ENCODE measurements at places on chromosomes 3 and 15.

DNA sequence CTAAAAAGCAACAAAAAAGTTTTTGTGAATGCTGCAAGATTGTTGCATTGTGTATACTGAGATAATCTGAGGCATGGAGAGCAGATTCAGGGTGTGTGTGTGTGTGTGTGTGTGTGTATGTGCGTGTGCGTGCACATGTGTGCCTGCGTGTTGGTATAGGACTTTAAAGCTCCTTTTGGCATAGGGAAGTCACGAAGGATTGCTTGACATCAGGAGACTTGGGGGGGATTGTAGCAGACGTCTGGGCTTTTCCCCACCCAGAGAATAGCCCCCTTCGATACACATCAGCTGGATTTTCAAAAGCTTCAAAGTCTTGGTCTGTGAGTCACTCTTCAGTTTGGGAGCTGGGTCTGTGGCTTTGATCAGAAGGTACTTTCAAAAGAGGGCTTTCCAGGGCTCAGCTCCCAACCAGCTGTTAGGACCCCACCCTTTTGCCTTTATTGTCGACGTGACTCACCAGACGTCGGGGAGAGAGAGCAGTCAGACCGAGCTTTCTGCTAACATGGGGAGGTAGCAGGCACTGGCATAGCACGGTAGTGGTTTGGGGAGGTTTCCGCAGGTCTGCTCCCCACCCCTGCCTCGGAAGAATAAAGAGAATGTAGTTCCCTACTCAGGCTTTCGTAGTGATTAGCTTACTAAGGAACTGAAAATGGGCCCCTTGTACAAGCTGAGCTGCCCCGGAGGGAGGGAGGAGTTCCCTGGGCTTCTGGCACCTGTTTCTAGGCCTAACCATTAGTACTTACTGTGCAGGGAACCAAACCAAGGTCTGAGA, 4.7 kb downstream of the BHLHE40 start:
- H3K36me3 ChIP-seq = peaks cover 30% of the 10 kb centered on the region
- H3K27ac ChIP-seq = peak overlapping the region; percentile 71
- peaks cover 46% of the 10 kb centered on the region for H3K4me1 ChIP-seq
- peak overlapping the region; percentile 40 for H3K4me3 ChIP-seq
- peak; percentile 88 for DNase-seq
- H3K27me3 ChIP-seq = no peaks in the 10 kb centered on the region

- H3K27me3 ChIP-seq = no peaks in the 10 kb centered on the region
- peaks cover 34% of the 10 kb centered on the region for H3K4me1 ChIP-seq
- H3K27ac ChIP-seq = peak overlapping the region; percentile 83
- H3K4me3 ChIP-seq = peak overlapping the region; percentile 33
These were observed 44.0 kb downstream of the EIF4E3 start for GRCh38 chr3:71681224-71681668.

GRCh38 chr3:115720983-115721382, 97.7 kb downstream of the GAP43 start:
- H3K4me1 ChIP-seq = no peaks in the 10 kb centered on the region
- H3K27ac ChIP-seq = no peak overlapping the region
- no peak for DNase-seq
- H3K36me3 ChIP-seq = peaks cover 7% of the 10 kb centered on the region

GRCh38 chr3:196936288-196936687, 6.0 kb downstream of the NCBP2 start:
- no peak for DNase-seq
- no peak overlapping the region for H3K27ac ChIP-seq
- no peak overlapping the region for H3K4me3 ChIP-seq
- H3K4me1 ChIP-seq = no peaks in the 10 kb centered on the region

DNA sequence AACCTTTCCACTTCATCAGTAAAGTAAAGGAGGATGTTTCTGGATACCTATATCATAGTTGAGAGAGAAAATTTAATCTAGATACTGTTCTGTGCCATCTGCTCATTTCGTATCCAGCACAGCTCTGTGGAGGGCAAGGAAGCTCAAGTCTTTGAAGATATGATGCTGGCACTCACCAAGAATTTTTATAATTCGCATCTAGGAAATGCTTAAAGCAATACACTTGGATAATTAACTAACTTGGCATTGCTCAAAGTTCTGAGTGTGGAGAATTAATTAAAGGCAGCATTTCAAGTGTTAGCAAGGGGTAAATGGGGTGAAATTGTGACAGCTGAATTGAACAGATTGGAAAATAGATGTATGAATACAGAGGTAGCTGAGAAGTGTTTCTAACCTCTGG, 213.2 kb downstream of the KCNMB2 start:
- no peak for DNase-seq
- H3K4me3 ChIP-seq = no peak overlapping the region
- H3K27me3 ChIP-seq = no peaks in the 10 kb centered on the region
- no peaks in the 10 kb centered on the region for H3K36me3 ChIP-seq

GRCh38 chr3:14273901-14274611, 95.4 kb downstream of the LSM3 start:
- H3K27ac ChIP-seq = no peak overlapping the region
- H3K27me3 ChIP-seq = no peaks in the 10 kb centered on the region

GRCh38 chr15:70059476-70060213, 38.1 kb downstream of the TLE3 start:
- H3K4me1 ChIP-seq = no peaks in the 10 kb centered on the region
- no peaks in the 10 kb centered on the region for H3K27me3 ChIP-seq
- peaks cover 33% of the 10 kb centered on the region for H3K36me3 ChIP-seq
- no peak for DNase-seq
- no peak overlapping the region for H3K4me3 ChIP-seq

DNA sequence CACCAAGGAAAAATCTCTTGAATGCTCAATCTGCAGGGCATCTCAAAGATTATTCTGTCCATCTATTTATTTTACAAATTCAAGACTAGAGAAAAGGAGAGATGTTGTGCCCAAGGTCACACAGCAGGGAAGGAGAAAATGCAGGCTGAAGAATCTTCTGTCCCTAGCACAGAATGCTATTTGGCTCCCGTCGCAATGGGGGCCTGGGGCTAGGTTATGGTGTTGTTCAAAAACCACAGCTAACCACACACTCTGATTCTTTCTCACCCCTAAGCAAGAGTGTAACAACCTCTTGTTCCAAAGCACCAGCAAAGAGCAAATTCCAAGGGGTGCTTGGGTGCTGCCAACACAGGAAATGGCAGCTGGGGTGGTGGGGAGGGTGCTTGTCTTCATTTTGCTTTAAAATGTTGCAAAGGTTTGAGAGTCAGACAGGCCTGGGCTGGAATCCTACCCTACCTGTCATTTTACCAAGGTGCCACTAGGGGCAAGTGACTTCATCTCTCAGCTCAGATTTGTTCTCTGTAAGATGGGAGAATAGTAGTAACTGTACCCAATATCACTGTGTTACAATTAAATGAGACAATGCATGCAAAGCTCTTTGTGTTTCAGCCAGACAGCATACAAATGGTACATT, 112.5 kb downstream of the ADAMTS9 start:
- peak; percentile 48 for DNase-seq
- no peaks in the 10 kb centered on the region for H3K27me3 ChIP-seq
- peaks cover 9% of the 10 kb centered on the region for H3K4me1 ChIP-seq

DNA sequence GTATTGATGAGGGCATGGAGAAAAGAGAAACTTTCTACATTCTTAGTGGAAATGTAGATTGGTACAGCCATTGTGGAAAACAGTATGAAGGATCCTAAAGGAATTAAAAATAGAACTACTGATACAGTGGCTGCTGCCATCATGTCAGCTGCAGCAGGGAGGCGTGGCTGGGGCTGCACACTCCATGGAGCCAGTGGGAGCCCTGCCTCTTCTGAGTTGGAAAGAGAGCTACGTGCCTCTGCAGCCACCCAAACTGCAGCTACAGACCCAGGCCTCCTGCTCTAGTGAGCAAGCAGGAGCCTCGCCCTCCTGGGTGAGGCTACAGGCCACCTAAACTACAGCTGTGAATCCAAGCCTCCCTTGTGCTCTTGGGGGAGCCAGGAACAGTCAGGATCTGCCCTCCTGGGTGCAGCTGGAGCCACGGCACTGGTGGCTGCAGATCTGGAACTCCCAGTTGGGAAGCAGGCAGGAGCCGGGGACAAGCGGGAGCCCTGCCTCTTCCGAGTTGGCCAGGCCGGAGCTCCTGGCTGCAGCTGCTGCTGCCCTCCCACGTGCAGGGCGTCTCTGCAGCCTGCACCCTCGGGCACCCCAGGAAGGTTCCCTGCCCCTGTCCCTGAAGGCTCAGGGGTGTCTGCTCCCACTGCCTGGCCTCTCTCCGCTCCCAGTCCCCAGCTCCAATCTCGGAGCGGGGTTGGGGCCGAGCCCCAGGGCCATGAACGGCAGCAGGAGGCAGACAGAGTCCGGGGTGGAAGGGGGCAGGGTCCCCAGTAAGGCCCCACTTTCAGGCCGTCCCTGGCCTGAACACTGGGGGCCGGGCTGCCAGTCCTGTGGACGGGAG, 64.5 kb downstream of the THBS1 start:
- peaks cover 13% of the 10 kb centered on the region for H3K4me1 ChIP-seq
- H3K36me3 ChIP-seq = no peaks in the 10 kb centered on the region
- no peaks in the 10 kb centered on the region for H3K27me3 ChIP-seq
- H3K4me3 ChIP-seq = no peak overlapping the region

DNA sequence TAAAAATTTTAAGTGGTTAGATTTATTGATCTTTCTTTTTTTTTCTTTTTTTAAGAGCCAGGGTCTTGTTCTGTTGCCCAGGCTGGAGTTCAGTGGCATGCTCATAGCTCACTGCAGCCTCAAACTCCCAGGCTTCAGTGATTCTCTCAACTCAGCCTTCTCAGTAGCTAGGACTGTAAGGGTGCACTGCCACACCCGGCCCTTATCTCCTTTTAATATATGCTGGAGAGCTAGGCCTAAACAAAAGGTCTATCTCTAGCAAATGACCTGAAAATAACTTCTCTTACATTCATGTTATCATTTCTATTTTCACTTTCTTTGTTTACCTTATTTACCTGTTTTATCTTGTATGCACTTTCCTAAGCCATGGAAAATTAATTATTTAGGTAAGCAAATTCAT, 35.2 kb upstream of the MELTF start:
- DNase-seq = no peak
- no peaks in the 10 kb centered on the region for H3K4me1 ChIP-seq
- H3K36me3 ChIP-seq = peaks cover 66% of the 10 kb centered on the region

DNA sequence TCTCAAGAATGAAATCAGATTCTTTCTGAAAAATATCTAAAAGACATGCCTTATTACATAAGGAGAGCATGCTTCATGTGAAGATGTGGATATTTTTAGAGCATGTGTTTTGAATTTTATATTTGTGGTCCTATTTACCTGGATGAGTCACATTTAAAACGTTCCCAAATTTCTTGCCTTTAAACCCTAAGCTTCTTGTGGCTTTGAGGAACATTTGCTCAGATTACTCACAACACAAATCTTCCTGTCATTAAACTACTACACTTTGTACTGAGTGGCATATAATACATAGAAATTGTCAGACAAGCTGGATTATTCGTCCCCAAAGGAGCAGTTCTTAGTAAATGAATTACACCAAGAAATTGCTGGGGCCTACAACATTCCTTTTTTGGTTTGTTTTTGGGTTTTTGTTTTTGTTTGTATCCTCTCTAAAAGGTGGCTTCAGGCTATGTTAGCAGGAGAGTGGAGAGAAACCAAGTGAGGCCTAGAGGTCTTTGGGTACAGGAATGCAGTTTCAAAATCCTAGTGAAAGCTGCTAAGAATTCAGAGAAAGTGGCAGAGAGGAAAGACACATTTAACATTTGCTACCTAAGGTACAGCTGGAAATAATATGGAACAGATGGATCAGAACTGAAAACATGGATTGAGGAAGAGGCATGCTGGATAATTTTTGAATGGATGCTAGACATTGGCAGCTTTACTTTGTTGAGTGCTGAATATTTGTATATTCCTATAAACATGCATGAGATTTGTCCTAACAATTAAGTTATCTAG, 128.1 kb downstream of the RPL22L1 start:
- no peaks in the 10 kb centered on the region for H3K27me3 ChIP-seq
- peaks cover 54% of the 10 kb centered on the region for H3K4me1 ChIP-seq
- H3K36me3 ChIP-seq = no peaks in the 10 kb centered on the region

DNA sequence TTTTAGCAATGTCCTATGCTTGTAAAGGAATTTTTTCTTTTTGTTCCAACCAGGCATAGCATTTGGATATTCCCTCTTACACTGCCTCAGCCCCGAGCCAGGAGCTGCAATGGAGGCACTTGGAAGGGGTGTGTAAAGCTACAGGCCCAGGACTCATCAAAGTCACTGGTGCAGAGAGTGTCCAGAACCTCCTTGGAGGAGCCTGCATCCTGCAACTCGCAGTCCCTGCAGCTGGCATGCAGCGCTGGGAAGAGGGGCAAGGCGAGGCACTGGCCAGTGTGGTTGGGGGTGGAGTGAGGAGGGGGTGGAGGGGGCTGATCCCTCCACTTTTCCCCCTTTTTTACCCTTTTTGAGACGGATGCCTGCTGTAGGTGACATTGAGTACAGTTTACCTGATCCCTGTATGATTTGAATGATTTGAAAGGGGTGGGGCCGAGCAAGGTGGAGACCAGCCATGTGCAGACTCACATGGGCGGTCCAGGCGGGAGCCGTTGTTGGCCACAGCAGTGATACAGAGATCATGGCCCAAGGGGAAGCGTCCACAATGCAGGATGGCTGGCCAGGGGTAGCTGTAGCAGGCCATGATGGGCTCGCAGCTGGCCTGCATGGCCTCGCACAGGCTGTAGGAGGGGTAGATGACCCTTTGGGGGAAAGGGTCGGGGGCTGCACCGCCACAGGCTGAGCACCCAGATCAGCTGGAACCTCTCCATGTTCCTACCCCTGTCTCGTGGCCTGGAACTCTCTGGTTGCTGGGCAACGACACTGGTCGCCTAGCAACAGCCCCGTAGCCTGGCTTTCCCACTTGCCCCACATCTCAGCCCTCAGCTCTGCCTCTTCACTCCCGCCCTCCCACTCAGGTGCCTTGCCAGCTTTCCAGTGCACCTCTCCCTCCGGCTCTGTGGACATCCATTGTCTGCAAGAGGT, 7.9 kb downstream of the P4HTM start:
- DNase-seq = no peak
- no peaks in the 10 kb centered on the region for H3K4me1 ChIP-seq

DNA sequence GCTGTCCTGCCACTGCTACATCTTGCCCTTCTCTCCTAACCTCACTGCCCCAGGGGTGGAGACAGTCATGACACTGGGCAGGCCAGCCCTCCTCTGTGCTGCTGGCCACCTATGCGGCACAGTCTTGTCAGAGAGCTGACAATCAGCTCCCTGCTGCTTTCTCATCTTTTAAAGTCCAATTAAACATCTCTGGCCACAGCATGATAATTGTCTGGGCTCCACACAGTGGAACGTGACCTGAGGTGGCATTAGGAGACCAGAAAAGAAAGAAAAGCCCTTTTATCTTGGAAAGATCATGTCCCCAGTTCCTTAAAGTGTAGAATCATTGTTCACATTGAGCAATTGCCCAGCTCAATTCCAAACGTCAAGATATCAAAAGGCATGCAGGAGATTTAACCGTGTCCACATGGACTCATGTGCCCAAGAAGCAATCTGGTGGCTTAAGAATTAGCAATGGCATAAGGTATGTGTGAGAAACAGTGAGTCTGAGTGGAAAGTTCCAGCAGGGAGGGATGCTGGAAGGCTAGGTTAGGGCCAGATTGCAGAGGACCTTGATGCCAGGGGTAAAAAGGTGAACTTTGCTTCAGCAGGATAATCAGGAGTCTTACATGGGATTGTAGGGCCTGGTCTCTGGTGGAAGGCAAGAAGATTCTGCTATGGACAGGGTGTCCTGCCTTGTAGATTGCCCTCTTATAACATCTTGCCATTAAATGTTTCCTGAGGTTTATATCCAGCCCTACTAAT, 15.3 kb upstream of the CACNA1D start:
- H3K36me3 ChIP-seq = no peaks in the 10 kb centered on the region
- H3K27me3 ChIP-seq = peaks cover 9% of the 10 kb centered on the region
- H3K4me1 ChIP-seq = no peaks in the 10 kb centered on the region
- H3K27ac ChIP-seq = no peak overlapping the region
- DNase-seq = no peak

Measured in MCF 10A (cell line).